ENCODE measurements at places on chromosomes 12 and 14. TPM values are rescaled to one million over a fixed set of nuclear protein-coding genes. Genes with fewer than 3 reads are reported as not detected.
A peak's percentile ranks its signal among the peaks of the same experiment; 100 is the strongest.

GRCh38 chr12:49930515-49931288 is 19.8 kb upstream of the AQP2 start:
- DNase-seq: no peak

- no peak for DNase-seq
Measured at GRCh38 chr12:96570579-96570978, 81.2 kb downstream of the CFAP54 start.

- no peak for DNase-seq
Measured at GRCh38 chr12:127063339-127064072, 1203.5 kb upstream of the TMEM132C start.

- peak; percentile 28 for DNase-seq
Measured at GRCh38 chr14:21038441-21039422, 3.4 kb upstream of the RNASE7 start.

- DNase-seq: no peak
Measured at GRCh38 chr14:34997762-34998161, 15.0 kb downstream of the SRP54 start.

DNA sequence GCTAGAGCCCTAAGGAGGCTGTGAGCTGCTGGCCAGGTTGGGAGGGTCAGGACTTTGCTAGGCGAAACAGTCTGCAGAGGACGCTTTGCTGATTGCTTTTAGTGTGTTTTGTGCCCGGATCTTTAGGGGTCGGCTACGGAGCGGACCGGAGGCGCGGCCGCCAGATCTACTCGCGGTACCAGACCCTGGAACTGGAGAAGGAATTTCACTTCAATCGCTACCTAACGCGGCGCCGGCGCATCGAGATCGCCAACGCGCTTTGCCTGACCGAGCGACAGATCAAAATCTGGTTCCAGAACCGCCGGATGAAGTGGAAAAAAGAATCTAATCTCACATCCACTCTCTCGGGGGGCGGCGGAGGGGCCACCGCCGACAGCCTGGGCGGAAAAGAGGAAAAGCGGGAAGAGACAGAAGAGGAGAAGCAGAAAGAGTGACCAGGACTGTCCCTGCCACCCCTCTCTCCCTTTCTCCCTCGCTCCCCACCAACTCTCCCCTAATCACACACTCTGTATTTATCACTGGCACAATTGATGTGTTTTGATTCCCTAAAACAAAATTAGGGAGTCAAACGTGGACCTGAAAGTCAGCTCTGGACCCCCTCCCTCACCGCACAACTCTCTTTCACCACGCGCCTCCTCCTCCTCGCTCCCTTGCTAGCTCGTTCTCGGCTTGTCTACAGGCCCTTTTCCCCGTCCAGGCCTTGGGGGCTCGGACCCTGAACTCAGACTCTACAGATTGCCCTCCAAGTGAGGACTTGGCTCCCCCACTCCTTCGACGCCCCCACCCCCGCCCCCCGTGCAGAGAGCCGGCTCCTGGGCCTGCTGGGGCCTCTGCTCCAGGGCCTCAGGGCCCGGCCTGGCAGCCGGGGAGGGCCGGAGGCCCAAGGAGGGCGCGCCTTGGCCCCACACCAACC is 1.5 kb downstream of the HOXC6 start:
- no peak for DNase-seq

GRCh38 chr14:77584809-77585208 is 31.6 kb downstream of the SPTLC2 start:
- no peak for DNase-seq

GRCh38 chr14:34460841-34461240 is 1.2 kb downstream of the SPTSSA start:
- no peak for DNase-seq

DNA sequence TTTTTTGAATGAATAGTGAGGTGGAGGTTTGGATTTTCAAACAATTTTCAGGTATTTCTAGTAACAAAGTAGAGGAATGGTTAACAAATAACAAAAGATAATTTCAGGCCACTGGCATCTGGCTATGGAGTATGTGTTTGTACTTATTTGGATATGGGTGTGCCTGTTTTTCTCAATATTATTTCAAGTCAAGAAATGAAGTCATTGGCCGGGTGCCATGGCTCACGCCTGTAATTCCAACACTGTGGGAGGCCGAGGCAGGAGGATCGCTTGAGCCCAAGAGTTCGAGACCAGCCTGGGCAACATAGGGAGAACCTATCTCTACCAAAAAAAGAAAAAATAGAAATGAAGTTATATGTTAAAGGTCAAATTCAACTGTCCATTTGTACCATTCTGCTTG is 13.9 kb downstream of the SLC35E3 start:
- no peak for DNase-seq

DNA sequence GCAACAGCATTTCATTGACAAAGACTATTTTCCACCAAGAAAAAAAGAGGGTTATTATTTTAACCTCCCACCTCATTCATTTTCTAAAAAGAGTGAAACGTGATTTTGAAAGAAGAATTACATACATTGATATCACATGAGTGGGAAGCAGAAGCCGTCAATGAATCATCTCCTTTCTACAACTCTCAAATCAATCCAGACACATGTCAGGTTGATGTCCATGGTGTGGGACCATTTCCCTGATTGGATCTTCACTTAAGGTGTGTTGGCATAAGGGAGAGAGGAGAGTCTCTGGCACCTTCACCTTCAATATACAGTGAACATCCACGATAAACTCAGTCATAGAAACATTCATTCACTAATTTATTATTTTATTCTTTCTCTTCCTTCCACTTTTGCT is 1095.1 kb downstream of the BCL11B start:
- no peak for DNase-seq

GRCh38 chr14:105204206-105204930 is 23.3 kb upstream of the NUDT14 start:
- DNase-seq: no peak

DNA sequence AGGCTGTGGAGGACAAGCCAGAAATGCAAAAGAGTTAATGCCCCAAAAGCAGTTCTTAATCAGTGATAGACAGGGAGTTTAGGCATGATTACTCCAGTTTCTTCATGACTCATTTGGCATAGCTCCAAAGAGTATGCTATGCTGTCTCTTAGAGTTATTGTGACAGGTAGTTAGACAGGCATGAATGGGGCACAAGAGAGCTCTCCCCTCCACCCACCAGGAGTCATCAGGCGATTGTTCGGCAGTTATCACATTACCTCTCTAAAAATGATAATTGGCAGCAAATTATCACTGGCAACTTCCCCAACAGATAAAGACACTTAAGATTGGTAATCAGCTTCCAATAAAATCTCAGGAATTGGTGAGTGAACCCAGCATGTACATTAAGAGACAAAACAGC is 320.1 kb downstream of the DAD1 start:
- no peak for DNase-seq

GRCh38 chr12:98679611-98680005 is 34.5 kb downstream of the APAF1 start:
- DNase-seq: no peak

- no peak for DNase-seq
Measured at GRCh38 chr12:100186071-100186470, 14.5 kb upstream of the ACTR6 start.

GRCh38 chr14:50045039-50045711 is 71.2 kb downstream of the VCPKMT start:
- DNase-seq: no peak

- DNase-seq: no peak
Measured at GRCh38 chr14:105898482-105899010, 372.2 kb downstream of the TMEM121 start.

DNA sequence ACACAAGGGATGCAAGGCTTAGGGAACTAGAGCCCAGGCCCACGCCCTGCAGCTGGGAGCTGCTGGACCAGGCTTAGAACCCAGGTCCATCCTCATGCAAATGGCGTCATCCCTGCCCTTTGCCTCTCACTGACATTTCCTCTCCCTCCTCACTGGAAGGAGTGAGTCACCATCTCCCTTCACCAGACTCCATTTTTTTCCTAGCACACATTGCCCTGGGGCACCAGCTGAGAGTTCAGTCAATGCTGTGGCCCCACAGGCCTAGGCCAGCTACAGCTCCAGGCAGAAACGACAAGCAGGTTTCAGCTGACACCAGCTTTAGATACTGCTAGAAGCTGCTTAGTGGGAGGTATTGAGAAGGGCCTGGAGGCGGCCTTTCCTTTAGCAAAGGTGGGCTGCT is 98.9 kb downstream of the RIMBP2 start:
- no peak for DNase-seq

DNA sequence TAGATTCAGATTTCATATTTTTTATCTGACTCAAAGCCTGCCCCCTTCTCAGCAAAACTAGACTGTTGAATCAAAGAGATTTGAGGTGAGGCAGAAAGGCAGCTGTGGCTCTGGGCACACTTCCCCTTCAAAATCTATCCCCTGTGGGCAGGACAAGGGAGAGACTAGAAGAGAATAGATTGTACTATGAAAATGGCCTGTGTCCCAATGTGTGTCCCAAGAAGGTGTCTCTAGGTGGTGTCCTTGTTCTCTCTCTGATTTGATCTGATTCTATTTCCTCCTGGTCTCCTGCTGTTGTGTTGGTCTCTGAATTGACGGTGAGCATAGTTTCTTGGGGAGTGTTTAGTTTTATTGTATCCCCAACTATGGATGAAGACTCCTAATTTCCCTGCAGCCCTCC is 565.8 kb upstream of the ATP2B1 start:
- DNase-seq: no peak

GRCh38 chr12:60437297-60437696 is 841.5 kb downstream of the SLC16A7 start:
- no peak for DNase-seq

DNA sequence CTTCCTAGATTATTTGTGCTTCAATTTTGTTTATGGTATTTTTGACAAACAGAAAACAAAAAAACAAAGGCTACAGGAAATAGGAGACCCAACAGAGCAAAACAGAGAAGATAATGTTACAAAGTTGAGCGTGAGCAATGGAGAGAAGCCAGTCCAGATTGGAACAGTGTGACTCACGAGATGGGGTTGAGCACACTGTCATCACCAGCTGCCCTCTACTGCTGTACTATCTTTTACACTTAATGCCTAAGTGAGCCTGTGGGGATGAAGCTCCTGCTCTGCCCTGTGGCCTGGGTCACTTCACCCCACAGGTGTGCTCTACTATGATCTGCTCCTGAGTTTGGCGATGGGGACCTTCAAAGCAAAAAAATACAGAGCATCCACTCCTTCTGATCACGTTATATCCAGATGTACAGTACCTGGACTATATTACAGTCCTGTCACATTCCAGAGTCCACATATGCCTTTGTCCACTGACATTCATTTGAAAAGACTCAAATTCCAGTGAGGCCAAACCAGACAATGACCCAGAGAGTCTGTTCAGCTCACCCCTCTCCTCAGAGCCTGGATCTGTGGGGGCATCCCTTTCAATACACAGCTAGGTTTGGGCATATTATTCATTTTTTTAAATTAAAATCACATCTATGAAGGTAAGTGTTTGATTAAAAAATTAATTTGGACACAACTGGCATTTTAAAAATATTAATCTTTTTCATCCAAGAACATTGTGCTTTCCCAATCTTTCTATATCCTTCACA is 4.4 kb downstream of the IPO8 start:
- DNase-seq: no peak

DNA sequence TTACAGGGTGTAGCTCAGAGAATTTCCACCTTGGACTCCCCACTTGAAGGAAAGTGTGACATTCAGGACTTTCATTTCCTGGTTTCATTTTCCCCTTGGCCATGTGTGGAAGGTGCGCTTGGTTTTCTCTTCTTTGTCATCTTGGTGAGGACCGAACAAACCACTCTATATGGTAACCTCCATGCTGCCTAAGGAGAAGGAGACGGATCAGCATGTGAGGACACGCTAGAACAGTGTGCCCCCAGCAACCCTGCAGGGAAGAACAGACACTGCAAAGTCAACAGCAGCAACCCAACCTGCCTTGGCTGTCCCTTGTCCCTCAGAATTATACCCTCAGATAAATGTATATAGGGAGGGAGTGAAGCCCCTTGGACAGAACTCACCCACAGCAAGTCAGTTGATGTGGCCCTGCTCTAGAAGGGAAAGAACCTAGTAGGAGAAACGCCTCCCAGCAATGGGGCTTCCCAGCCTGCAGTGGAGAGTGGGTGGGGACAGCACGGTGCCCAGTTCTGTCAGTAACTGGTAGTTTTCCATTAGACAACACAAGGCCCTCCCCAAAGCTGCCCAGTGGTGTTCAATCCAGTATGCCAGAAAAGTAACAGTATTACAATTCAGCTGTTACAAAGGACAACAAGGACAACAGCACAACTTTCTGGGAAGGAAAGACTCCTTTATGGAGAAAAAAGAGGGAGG is 18.9 kb upstream of the COCH start:
- no peak for DNase-seq

DNA sequence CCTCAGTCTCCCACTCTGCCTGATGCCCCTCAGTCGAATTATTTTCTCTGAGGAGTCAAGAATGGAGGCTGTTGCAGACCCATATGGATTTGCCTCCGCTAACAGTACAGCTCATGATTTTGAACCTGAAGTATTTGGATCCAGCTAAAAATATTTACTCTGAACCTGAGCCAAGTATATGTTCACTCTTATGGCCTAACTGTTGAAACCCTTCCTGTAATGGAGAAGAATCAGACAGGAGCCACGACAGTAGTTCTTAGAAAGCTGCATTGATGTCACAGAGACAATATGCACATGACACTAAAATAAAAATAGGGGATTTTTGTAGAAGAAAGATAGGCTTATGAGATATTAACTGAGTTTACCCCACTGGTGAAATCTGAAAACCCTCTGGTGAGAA is 1128.3 kb upstream of the FLRT2 start:
- no peak for DNase-seq

GRCh38 chr12:40314927-40315326 is 90.1 kb downstream of the LRRK2 start:
- DNase-seq: no peak

The NDUFA12 gene
- total RNA-seq: 96.5 TPM

The KRT73 gene
- total RNA-seq: 0.77 TPM

The SLC10A1 gene
- total RNA-seq: not detected

The ZBTB42 gene
- total RNA-seq: 2.4 TPM

The B3GNT4 gene
- 0.38 TPM for total RNA-seq

The PDE3A gene
- 0.97 TPM for total RNA-seq

The ZCCHC8 gene
- total RNA-seq: 18.6 TPM

The LRCOL1 gene
- total RNA-seq: not detected

The SLIRP gene
- total RNA-seq: 94.7 TPM

The FITM1 gene
- total RNA-seq: 0.59 TPM

The IL26 gene
- not detected for total RNA-seq

The PLXNC1 gene
- 1.1 TPM for total RNA-seq

The CPNE8 gene
- total RNA-seq: 10.8 TPM

The TAS2R9 gene
- total RNA-seq: not detected

The FAIM2 gene
- total RNA-seq: not detected

The SPIC gene
- not detected for total RNA-seq

The C14orf39 gene
- total RNA-seq: 3.8 TPM

The CLSTN3 gene
- total RNA-seq: 134 TPM

The TOGARAM1 gene
- total RNA-seq: 17.1 TPM

The KRT79 gene
- total RNA-seq: not detected

Data from endothelial cell (in vitro differentiated cells).